ENCODE measurements at places on chromosomes 3 and 15.

DNA sequence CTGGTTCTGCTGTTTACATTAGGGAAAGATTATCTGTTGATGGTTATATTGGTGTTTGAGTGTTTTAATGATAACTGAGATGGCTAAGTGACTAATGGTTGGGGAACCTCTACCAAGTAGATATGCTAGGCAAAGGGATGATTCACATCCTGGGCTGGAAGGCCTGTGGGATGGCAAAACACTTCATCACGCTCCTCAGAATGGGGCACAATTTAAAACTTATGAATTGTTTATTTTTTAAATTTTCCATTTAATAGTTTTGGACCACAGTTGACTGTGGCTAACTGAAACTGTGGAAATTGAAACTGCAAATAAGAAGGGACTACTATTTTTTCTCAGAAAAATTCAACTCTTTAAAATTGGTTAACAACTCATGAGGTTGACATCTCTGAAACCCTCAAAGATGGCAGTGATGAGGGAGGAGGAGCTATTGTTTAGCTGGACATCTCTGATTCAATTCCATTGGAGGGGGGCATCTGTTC is 100.5 kb upstream of the ZBED2 start:
- no peak for DNase-seq

GRCh38 chr15:99729920-99730319 is 3.3 kb downstream of the LYSMD4 start:
- no peak for DNase-seq

- no peak for DNase-seq
Observed at GRCh38 chr15:60119101-60119500, 115.0 kb downstream of the FOXB1 start.

DNA sequence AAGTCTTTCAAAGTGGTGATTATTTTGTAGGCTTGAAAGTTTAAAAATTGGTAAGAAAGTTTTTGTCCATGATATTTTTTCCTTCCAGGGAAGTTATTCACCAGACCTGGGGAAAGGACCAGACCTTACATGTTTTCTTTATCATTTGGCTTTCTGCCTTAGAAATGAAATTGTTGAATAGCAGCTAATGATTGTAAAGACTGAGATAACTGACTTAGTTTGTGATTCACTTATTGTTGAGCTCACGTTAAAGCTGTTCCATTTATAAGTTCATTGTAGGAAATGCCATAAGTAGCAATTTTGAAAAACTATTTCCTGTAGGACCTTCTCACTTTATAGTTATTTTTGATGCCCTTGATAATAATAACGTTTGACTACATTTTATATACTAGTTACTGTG is 51.9 kb downstream of the IQGAP1 start:
- no peak for DNase-seq

- DNase-seq = peak; percentile 70
Observed at GRCh38 chr3:129627350-129628168, 21.1 kb upstream of the PLXND1 start.

DNA sequence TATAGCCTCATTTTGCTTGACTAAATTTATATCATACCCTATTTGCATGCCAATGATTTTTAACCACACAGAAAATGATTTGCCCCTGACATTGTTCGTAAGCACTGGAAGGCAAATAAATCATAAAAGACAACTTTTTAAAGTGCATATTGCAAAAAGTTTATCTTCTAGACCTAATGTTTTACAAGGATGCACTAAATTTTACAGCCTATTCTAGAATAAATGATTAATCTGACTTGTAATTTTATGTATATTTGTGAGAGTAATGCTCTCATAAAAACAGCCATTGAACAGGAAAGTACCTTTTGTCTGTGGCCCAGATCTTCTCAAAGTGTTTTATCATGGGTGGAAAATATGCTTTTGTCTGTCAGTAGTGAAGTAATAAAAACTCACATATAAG is 546.6 kb downstream of the EPHA3 start:
- DNase-seq = no peak

GRCh38 chr3:9135930-9136525 is 113.4 kb downstream of the SRGAP3 start:
- no peak for DNase-seq

GRCh38 chr15:56891852-56892440 is 26.5 kb upstream of the TCF12 start:
- no peak for DNase-seq

GRCh38 chr15:72271895-72272212 is 500 bp downstream of the PARP6 start:
- DNase-seq = peak; percentile 14
